ENCODE measurements at places on chromosomes 6 and 20.

GRCh38 chr6:46290421-46291274, 119.9 kb upstream of the ENPP5 start:
- no peak for DNase-seq

DNA sequence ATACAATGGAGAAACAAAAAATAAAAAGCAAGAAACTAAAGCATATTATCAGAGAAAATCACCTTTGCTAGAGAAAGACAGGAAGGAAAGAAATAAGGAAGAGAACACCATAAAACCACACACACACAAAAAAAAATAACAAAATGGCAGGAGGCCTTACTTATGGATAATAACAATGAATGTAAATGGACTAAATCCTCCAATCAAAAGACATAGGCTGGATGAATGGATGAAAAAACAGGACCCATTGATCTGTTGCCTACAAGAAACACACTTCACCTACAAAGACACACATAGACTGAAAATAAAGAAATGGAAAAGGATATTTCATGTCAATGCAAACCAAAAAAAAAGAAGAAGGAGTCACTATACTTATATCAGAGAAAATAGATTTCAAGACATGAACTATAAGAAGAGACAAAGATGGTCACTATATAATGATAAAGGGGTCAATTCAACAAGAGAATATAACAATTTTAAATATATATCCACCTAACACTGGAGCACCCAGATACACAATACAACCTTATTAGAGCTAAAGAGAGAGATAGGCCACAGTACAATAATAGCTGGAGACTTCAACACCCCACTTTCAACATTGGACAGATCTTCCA, 693.6 kb downstream of the HACE1 start:
- DNase-seq: no peak

GRCh38 chr6:32132110-32132509, 2.0 kb upstream of the FKBPL start:
- DNase-seq: no peak

GRCh38 chr6:140871911-140872310, 1260.8 kb upstream of the GJE1 start:
- no peak for DNase-seq

DNA sequence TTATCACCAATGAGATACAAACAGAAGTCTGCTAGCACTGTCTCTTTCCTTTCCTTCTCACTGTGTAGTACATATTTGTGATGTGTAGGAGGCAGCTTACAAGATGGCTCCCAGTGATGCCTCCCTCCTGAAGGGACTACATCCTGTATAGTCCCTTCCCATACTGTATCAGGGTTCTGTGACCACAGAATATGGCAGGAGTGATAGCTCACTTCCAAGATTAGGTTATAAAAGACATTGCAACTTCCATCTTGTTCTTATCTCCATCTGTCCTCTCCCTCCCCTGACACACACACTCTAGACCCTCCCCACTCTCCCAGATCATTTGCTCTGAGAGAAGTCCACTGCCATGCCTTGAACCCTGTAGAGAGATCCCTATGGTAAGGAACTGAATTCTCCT, 38.0 kb downstream of the SESN1 start:
- no peak for DNase-seq

DNA sequence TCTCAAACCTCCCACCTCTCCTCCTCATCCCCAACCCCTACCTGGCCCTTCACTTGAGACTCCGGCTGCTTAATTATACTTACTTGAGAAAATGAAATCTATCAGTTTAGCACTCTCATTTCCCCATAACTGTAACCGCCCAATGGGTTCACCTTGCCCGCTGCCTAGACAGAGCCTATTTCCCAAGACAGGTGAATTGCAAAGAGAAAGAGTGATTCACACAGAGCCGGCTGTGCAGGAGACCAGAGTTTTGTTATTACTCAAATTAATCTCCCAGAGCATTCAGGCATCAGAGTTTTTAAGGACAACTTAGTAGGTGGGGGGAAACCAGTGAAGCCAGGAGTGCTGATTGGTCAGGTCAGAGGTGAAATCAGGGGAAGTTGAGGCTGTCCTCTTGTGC, 301.4 kb upstream of the CDYL start:
- no peak for DNase-seq

GRCh38 chr6:3013486-3013885, 13.8 kb downstream of the NQO2 start:
- no peak for DNase-seq

DNA sequence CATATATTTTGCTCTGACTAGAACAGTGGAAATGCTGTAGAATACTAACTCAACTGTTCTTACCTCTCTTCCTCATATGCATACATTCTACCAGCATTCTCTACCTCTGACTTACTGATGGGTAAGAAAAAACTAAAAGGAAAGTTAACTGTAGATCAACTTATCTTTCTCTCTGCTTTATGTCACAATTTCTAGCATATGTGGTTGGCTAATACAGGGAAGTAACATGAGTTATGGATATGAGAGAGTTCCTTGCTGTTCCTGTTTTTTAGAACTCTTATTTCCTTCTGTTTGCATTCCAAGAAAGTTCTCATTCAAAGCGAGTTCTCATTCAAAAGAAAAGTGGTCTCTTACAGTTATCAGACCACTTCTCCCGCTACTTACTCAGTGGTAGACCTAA, 226.8 kb upstream of the SGK1 start:
- no peak for DNase-seq

GRCh38 chr6:161011492-161012480, 20.2 kb downstream of the MAP3K4 start:
- no peak for DNase-seq

DNA sequence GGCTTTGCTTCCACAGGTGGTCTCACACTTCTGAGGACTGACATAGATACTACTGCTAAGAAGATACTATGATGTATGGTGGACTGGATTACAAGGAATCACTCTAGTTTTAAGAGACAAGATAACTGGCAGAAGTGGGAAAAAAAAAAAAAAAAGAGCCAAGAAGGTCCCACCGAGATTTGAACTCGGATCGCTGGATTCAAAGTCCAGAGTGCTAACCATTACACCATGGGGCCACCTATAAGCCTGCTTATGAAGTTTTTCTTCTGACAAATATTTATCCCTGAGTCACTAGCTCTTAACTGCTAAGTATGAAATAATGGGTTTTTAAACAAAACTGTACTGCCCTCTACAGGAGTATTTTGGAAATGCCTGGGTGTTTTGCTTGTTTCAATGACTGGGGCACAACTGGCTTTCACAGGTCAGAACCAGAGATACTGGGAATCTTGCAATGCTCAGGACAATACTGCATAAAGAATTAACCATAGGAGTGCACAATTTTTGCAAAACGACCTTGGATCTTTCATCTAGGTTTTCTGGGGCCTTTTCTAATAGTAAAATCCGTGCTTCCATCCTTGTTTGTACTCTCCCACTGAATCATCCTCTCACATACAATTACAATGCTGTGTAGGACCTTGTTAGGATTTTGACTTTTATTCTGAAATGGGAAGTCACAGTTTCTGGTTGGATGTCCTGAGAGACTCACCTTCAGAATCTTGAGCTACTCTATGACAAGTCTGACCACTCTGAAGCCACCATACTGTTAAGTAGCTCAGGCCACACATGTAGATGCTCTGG, 116.3 kb downstream of the OR2B2 start:
- peak; percentile 75 for DNase-seq

DNA sequence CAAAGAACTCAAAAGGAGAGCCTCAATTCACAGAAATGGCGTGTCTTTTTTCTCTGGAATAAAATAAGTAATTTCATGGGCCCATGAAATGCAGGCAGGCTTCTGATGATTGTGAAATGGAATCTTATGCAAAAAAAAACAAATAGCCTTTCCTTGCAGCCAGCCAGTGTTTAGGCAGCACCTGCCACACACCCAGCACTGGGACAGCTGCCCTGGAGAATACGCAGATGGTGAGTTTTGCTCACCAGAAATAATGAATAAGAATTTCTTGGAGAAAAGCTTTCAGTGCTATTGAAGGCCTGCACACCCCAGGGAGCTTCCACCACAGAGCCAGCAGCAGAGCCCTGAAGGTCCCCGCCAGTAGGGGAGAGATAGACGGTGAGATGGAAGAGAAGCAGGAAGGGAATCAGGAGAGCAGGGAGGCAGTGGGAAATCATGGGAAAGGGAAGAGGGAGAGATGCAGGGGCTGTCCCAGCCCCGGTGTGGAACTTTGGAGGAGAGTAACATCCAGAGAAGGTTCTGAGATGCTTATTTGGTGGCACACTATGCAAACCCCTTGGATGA, 54.9 kb downstream of the PXDC1 start:
- DNase-seq: no peak

GRCh38 chr6:36320475-36320874, 16.2 kb downstream of the BNIP5 start:
- no peak for DNase-seq

GRCh38 chr6:115885636-115886366, 174.9 kb downstream of the FRK start:
- no peak for DNase-seq

DNA sequence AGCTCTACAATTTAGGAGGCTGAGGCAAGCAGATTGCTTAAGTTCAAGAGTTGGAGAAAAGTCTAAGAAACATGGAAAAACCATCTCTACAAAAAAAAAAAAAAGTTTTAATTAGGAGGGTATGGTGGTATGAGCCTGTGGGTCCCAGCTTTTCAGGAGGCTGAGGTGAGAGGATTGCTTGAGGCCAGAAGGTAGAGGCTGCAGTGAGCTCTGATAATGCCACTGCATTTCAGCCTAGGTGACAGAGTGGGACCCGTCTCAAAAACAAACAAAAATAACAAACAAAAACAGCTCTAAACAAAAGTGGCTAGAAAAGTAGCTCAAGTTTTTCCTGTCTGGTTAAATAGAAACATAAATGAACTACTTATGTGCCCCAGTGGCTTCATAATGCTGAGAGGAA, 2133.6 kb upstream of the DEFB115 start:
- DNase-seq: no peak

- DNase-seq: no peak
Observed at GRCh38 chr20:21808863-21809664, 103.6 kb downstream of the PAX1 start.

- peak; percentile 28 for DNase-seq
Observed at GRCh38 chr6:18323935-18324705, 59.8 kb upstream of the DEK start.

DNA sequence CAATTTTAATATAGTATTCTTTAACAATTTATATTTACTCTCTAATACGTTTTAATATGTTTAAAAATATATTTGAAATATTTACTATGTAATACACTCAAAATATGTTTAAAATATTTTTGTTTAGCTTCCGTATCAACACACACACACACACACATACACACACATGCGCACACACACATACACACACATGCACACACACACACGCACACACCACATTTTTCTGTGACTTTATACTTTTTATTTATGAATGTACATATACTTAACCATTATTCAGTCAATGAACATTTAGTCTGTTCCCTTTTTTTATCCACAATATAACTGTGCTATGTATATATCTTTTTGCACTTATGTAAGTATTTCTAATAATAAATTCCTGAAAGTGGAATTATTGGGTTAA, 15.7 kb downstream of the OR2B6 start:
- DNase-seq: no peak

GRCh38 chr20:61185841-61186601, 66.0 kb upstream of the CDH4 start:
- DNase-seq: no peak

- DNase-seq: no peak
Observed at GRCh38 chr6:36766399-36766945, 68.8 kb downstream of the RAB44 start.

- DNase-seq: no peak
Observed at GRCh38 chr20:31720486-31721407, 1.9 kb downstream of the BCL2L1 start.

- DNase-seq: no peak
Observed at GRCh38 chr6:111615916-111616612, 10.4 kb upstream of the TRAF3IP2 start.

DNA sequence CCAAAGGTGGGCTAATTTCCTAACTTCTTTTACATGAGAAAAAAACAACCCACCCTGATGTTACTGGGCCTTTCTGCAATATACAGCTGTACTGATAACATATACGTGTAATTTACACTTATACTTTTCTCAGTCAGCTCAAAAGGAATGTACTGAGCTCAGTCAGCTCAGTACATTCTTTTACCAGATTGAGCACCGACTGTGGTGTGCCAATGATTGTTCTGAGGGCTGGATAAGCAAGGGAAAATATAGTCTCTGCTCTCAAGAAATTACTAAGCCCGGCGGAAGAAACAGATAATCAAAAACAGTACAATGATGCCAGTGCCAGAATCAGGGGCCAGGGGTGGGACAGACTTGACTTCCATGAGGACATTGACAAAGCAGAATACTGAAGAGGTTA, 10.0 kb upstream of the BLOC1S5 start:
- DNase-seq: no peak

DNA sequence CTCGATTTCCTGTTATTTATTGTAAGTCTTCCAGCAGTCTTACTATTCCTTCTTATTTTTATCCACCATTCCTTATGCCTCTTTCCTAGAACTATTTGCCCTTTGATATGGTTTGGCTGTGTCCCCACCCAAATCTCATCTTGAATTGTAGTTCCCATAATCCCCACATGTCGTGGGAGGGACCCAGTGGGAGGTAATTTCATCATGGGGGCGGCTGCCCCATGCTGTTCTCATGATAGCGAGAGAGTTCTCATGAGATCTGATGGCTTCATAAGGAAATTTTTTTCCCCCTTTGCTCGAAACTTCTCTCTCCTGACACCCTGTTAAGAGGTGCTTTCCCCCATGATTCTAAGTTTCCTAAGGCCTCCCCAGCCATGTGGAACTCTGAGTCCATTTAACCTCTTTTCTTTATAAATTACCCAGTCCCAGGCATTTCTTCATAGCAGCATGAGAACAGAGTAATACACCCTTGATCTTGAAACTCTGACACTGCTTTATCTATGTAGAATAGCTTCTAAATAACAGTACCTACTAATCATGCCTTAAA, 48.8 kb downstream of the PLN start:
- DNase-seq: no peak

DNA sequence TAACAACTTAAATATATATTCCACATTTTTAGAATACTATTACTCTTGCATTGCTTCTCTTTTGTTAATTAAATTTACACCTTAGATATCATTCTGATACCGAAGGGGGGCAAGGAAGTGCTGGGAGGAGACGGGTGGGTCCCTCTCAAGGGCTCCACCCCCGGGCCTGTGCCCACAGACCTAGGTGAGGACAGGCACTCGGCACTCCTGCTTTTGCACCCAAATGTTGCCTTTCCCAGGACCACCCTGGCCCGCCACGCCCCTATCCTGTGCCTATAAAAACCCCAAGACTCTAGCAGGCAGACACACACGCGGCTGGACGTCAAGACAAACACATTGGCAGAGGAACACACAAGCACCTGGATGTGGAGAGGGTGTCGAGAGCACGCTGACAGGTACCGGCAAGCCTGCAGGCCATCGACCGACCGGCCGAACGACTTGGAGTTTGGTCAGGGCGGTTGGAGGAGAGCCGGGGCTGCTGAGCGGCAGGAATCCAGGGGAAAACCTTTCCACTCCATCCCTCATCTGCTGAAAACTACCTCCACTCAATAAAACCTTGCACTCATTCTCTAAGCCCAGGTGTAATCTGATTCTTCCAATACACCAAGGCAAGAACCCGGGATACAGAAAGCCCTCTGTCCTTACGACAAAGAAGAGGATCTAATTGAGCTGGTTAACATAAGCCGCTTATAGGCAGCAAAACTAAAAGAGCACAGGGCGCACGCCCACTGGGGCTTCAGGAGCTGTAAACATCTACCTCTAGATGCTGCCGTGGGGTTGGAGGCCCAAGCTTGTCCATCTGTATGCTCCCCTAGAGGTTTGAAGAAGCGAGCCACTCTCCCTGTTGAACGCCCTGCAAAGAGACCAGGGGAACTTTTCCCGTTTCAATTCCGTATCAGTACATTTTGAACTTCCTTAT, 197.4 kb upstream of the PRSS16 start:
- DNase-seq: no peak

GRCh38 chr20:57814529-57814928, 104.7 kb upstream of the PMEPA1 start:
- DNase-seq: no peak

Data from central memory CD4-positive, alpha-beta T cell (primary cell).